ENCODE measurements at places on chromosomes 1 and 21.

DNA sequence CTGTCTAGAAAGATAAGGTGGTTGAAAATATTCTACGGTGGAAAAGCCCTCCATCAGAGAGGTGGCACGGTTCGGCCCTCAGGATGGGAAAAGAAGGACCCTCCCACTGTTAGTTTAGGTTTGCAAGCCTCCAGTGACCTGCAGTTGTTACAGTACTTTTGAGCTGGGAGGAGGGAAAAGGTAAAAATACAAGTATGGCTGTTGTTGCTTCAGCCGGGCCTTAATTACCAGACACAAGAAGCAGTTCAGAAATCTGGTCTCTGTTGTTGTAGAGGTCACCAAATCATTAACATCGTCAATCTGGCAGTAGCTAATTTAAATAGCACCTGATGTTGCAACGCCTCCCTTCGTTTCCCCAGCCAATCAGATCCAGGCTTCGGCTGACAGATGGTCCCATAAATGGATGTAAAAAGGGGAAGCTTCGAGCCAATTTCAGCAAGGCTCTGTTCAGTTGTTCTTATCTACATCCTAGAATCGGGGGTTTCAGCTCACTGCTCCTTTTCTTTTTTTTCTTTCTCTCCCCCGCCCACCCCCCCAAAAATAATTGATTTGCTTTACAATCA lies at the start of gene ELAVL4:
Gene ELAVL4, plus strand, starts transcription at position 424 of the 563 bp plus-strand sequence. CDS start 270 bp downstream, outside the sequence.
- DNase-seq: no peak

DNA sequence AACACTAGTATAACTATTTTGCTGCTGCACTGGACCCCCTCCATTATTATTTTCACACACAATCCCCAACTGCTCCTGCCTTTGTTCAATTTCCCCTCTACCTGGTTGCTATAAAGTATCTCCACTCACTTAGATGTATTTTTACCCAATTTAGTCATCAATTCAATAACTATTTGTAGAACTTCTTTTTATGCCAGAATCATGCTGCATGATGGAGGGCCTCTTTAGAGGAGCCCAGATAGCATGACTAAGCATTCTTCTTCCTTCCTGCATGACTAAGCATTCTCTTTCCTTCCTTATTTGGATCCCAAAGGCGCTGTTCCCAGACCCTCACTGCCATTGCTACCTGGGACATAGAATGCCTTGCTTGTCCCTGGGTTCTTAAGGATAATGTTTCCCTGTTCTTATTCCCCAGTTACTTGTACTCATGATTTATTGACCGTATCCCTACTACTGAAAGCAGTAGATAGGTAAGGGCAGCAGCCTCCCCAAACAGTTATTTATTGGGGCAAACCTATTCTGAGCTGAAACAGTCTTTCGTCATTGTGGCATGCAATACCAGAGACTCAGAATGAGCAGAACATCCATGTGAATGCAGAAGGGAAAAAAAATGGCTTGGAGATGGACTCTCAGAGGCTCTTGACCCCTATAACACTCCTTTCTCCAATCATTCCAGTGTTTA lies 89.3 kb upstream of the AKT3 start:
- no peak for DNase-seq

GRCh38 chr1:36396359-36396758 lies 1.3 kb downstream of the LSM10 start:
- DNase-seq: no peak

DNA sequence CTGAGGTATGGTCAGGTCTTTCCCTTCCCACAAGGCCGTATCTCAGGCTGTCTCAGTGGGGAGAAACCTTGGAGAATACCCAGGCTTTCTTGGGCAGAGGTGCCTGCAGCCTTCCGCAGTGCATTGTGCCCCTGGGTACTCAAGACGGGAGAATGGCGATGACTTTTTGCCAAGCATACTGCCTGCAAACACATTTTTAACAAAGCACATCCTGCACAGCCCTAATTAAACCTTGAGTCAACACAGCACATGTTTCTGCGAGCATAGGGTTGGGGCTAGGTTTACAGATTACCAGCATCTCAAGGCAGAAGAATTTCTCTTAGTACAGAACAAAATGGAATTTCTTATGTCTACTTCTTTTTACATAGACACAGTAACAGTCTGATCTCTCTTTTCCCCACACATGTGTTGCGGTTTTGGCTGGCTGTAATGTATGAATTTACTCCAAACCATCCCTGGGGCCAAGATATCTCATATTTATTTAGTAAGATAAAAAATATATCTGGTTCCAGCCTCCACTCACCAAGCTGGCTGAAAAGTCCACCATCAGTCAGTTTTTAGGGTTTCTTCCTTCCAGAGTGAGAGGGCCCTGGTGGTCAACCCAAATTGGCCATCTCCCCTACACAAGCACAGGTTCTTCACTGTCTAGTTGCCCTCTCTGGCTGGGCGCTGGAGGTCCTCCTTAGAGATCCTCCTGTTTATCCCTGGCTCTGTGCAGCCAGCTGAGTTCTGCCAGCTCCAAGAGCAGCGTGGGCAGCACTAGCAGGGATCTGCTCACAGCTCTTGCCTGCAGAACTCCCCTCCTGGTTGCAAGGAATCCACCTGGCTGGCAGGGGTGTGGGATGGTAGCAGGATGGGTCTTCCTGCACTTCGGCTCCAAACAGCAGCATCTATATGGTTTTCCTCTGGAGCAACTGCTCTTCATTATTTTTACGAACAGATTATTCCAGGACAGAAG lies 2.6 kb downstream of the FAAH start:
- no peak for DNase-seq

DNA sequence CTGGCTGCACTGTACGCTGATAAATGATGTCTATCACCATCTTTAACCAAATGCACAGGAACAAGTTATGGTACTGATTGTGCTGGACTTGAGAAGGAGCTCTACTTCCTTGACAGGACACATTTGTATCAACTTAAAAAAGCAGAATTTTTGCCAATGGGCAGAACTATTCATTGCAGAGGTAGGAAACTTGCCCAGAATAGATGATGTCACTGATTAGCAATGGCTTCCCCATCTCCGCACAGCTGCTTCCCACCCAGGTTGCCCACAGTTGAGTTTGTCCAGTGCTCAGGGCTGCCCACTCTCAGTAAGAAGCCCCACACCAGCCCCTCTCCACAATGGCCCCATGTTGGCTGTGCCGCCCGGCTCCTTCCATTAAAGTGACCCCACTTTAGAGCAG lies 33.4 kb downstream of the CAPN2 start:
- no peak for DNase-seq

- DNase-seq: no peak
Measured at GRCh38 chr1:31872658-31873636, 57.1 kb upstream of the SPOCD1 start.

DNA sequence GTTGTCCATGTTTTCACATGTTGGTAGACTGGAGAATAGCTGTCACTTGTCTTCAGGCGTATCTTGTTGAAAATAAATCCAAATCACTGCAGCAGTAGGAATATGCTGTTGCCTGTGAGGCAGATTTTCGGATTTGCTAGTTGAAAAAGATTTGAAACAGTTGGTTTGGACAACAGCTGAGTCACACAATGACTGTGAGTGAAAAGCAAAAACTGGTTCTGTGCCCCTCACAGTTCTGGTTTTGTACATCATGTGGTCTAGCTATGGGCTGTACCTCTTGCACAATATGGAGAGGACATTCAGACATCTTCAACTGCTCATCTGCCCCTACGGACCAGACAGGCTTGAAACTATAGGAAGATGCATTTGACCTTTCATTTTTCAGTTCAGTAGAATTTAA lies 1.8 kb downstream of the ARF1 start:
- no peak for DNase-seq

DNA sequence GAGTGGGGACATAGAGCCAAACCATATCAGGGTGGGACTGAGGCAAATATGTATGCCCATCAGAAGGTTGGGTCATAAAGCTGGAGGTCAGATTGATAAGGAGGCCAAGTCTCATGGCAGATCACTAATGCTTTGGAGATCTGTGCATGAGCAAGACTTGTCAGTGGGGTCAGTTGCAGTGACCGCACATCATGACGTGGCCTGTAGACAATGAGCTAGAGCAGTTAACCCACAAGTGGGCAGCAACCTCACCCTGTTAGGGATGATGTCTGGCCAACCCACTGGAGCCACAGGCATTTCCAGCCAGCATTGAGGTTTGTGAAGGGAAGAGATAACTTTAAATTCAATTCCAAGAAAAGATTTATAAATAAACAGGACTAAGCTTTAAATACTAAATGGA lies 66.7 kb downstream of the XCL1 start:
- DNase-seq: no peak

- DNase-seq: no peak
Measured at GRCh38 chr1:108780937-108781574, 34.6 kb downstream of the STXBP3 start.

- DNase-seq: no peak
Measured at GRCh38 chr21:25081096-25081495, 526.2 kb downstream of the MRPL39 start.

DNA sequence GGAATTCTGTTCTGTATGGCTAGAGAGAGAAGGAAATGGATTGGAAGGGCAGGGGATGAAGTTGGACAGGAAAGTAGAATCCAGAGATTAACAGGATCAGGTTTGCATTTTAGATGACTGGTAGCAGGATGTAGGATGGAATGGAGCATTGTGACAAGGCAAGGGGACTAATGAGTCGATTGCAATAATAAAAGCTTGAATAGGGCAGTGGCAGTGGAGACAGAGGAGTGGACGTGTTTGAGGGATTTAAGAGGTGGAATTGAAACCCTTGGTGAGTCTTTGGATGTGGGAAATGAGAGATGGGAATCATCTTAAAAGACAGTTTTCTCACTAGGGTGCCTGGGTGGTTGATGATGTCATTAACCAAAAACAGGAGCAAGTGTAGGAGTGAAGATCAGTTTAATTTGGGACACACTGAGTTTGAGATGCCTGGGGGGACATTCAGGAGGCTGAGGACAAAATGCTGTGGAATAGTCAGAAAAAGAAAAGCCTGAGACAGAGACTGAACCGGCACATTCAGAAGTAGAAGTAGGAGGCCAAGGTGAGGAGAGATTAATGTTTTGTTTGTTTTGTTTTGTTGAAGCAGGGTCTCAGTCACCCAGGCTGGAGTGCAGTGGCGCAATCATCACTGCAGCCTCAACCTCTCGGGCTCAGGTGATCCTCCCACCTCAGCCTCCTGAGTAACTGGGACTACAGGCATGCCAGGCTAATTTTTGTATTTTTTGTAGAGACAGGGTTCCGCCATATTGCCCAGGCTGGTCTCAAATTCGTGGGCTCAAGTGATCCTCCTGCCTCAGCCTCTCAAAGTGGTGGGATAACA lies 29.1 kb upstream of the C1orf146 start:
- DNase-seq: no peak

GRCh38 chr1:1061682-1062345 lies 12.3 kb downstream of the RNF223 start:
- DNase-seq: no peak

GRCh38 chr21:36127250-36127904 lies 7.5 kb upstream of the CBR3 start:
- DNase-seq: no peak

GRCh38 chr1:210692796-210693195 lies 364.1 kb downstream of the HHAT start:
- no peak for DNase-seq

DNA sequence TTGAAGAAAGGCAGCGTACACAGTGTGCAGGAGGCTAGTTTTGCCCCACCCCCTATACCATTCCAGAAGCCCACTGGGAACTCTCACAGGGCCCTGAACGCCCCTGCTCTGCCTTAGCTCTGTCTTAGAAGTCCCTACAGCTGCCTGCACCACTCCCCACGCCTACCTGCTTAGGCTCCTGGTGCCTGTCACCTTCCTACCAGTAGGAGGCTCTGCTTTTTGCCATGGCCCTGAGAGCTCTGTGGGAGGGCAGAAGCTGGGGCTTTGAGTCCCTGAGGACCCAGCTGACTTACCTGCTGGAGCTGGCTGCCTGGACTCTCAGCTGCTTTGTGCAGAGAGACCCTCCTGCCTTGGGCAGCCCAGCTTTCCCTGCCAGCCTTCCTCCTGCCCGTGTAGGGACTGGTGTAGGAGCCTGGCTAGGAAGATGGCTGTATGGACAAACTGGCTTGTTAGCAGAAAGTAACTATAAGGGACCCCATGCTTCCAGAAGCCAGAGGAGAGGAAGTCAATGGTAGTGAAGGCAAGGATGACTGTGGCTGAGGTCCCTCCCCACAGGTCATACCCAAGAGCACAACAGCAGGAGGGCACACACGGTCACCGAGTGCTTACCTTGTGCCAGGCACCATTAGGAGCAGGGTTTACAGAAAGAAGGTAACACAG lies 9.8 kb upstream of the CELSR2 start:
- DNase-seq: no peak

- no peak for DNase-seq
Measured at GRCh38 chr1:24857507-24858133, 72.5 kb downstream of the RUNX3 start.

- DNase-seq: no peak
Measured at GRCh38 chr1:212670301-212670700, 29.3 kb downstream of the BATF3 start.

GRCh38 chr1:30612536-30613065 lies 110.8 kb downstream of the MATN1 start:
- no peak for DNase-seq

DNA sequence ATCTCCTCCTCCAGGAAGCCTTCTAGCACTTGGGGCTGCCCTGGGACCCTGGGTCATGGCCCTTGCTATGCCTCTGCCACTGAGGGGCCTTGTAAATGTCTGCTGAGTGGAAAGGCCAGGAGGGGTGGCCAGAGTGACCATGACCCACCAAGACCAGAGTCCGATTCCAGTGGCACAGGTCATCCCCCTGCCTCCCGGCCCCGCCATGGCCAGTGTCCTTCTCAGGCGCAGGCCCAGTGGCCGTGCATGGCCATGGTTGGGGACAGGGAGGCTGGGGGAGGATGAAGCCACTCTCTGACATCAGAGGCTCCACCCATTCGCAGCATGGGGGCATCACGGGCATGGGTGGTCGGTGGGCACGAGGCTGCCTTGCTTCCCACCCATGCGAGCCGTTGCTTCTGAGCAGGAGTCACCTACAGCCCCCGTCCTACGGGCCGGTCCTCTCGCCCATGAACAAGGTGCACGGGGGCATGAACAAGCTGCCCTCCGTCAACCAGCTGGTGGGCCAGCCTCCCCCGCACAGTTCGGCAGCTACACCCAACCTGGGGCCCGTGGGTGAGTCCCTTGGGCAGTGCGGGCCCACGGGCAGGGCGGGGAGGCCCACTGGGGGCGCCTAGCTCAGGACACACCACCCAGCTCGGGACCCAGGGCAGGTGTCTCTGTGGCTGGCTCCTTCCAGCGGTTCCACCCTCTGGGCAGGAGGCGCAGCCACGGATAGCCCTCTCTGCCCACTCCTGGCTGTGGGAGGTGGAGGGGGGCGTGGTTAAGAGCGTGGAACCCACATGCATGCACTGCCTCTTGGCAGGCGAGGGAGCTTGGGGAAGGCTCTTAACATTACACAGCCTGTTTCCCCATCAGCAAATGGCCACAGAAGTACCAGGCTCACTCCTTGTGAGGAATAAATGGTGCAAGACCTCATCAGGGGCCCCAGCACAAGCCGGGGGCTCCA lies 22.4 kb upstream of the CCDC27 start:
- no peak for DNase-seq

- DNase-seq: no peak
Measured at GRCh38 chr1:153430561-153430960, 14.2 kb downstream of the S100A7A start.

GRCh38 chr1:202007304-202007703 lies 3.1 kb upstream of the ELF3 start:
- DNase-seq: no peak

GRCh38 chr1:211944733-211945500 lies 90.4 kb downstream of the INTS7 start:
- DNase-seq: no peak

All from stimulated activated CD8-positive, alpha-beta memory T cell treated with anti-CD3 and anti-CD28 coated beads, Interleukin-12 subunit alpha, Interleukin-12 subunit beta, amount 100 ng/mL, for 4 hours (primary cell).